Stimulated activated CD8-positive, alpha-beta memory T cell treated with anti-CD3 and anti-CD28 coated beads, Interleukin-7, amount 100 ng/mL, for 4 hours (primary cell): ENCODE measurements at places on chromosomes 12 and 14.

DNA sequence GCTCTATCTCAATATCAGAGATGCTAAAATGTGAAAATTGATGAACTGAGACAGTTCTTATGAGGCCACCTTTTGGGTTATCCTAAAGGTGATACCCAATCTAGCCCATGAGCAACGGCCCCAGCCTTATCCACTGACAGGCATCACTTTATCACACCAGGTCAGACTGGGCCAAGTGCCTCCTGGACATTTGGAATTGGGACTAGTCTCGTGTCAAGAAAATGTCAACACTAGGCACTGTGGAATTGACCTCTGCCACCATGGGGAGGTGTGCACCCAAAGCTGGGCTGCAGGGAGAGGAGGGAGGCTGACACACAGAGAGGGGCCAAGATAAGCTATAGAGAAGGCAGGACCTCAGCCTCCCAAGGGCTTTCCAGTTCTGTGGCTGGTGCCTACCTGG lies 78.5 kb upstream of the ZFP36L1 start:
- DNase-seq: no peak

- no peak for DNase-seq
Measured at GRCh38 chr14:24986206-24986893, 63.6 kb downstream of the STXBP6 start.

DNA sequence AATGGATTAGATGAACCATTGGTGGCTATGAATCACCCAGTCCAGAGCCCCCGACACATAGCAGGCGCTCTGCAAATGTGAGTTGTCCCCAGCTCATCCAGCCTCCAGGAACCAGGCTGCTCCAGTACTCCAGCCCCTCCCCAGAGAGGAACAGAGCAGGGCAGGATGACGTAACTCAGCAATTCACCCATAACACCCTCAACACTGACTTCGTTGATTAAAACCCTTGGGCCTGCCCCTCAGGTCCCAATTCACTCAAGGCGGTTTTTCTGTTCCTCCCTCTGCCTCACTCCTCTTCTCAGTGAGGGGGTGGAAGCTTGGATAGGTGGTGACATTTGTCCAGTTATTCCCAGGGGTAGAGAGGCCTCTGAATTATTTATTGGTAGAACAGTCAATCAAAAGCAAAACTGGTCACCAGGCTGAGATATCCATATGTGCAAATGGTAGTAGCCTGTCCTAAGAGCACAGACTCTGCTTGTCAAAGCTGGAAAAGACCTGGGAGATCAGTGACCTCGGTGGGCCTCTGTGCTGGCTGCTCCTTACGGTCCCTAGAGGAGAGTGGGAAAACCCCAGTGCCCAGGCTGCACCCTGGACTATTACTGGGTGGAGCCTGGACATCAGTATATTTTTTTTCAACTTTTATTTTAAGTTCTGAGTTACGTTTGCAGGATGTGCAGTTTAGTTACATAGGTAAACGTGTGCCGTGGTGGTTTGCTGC lies 97.0 kb downstream of the CMKLR1 start:
- no peak for DNase-seq

- no peak for DNase-seq
Measured at GRCh38 chr14:102525929-102526497, 16.4 kb upstream of the ANKRD9 start.

DNA sequence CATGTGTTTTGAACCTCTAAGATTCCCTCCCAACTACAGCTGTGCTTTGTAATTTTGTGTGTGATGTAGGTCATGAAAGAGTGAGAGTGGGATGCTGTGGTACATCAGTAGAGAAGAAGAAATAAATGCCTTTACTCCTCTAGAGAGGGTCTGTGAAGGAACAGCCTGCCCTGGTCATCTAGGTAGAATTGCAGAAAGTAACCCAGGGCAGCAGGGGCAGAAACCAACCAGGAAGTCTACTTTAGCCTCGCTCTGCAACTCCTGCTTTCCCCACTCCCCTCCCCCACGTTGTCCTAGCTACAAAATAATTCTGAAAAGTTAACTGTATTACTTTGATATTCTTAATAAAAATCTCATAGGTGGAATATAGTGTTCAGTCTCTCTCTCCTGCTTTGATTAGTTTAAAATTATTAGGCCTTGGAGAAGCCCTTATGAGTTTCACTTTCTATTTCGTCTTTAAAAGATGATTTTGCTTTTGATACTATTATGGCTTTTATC lies 7.5 kb downstream of the TBK1 start:
- no peak for DNase-seq

DNA sequence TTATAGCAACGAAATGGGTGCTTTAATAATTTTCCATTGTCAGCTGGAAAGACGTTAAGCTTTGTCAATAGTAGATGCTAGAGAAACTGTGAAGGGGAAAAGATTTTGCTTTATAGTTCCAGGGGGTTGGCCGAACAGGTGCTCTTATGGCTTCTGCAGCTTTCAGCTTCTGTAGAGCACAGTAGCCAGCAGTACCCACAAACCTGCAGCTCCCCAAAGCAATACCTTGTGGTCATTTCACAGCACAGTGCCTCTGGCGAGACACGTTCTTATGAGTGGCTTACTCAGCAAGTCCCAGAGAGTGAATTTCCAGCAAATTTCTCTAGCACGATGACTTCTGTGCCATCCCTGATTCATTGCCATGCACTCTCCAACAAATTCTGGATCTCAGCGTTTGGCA lies 416.3 kb upstream of the ATP2B1 start:
- DNase-seq: no peak
